ENCODE measurements at places on chromosomes 11 and 22.

GRCh38 chr11:64122411-64123410 lies 43.2 kb downstream of the MACROD1 start:
- no peak for DNase-seq

- DNase-seq: no peak
Measured at GRCh38 chr22:30054067-30054763, 26.0 kb upstream of the HORMAD2 start.

GRCh38 chr11:118200901-118201680 lies 23.7 kb downstream of the JAML start:
- no peak for DNase-seq

DNA sequence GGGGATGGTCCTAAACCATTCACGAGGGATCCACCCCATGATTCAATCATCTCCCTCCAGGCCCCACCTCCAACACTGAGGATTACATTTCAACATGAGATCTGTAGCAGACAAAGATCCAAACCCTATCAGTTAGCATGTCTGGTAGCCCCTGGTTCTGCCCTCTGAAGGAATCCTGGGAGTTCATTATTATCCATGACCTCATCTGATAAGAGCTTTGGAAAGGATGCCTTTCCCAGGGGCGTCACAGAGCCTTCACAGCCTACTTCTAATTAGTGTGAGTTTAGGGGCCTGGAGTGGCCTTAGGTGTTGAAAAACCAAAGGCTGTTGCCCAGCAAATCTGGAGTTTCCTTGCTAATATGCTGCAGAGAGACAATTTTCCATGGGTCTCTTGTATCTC lies 8.6 kb upstream of the EIF3M start:
- DNase-seq: no peak

GRCh38 chr11:131299598-131300438 lies 70.6 kb upstream of the NTM start:
- no peak for DNase-seq

DNA sequence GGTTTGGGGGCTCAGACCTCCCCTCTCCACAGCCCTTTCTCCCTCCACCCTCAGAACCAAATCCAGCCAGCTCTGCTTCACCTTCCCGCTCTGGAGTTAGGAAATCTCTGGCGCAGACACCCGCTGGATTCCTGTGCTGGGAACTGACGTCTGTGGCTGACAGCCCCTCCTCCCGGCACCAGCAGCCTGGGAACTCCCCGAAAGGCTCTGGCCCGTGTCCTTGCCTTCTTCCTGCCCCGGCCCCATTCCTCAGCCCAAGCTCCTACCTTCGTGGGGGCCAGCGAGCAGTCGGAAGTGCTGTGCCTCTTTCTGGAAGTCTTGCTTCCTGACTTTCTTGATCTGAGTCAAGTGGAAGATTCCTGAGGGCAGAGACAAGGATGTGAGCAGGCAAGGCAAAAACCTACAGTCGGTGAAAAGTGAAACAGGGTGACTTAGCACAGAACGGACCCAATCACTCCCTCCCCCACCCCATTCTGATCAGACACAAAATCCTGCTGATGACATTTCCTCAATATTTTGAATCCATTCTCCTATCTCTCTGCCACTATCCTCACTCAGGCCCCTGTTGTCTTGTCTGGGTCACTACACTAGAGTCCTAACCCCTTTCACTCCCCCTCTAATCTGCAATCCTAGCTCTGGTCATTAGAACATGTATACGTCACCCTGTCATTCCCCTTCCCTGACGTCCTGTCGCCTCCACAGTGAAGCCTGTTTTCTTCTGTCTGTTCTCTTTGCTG lies 34.1 kb downstream of the CHRDL2 start:
- no peak for DNase-seq

DNA sequence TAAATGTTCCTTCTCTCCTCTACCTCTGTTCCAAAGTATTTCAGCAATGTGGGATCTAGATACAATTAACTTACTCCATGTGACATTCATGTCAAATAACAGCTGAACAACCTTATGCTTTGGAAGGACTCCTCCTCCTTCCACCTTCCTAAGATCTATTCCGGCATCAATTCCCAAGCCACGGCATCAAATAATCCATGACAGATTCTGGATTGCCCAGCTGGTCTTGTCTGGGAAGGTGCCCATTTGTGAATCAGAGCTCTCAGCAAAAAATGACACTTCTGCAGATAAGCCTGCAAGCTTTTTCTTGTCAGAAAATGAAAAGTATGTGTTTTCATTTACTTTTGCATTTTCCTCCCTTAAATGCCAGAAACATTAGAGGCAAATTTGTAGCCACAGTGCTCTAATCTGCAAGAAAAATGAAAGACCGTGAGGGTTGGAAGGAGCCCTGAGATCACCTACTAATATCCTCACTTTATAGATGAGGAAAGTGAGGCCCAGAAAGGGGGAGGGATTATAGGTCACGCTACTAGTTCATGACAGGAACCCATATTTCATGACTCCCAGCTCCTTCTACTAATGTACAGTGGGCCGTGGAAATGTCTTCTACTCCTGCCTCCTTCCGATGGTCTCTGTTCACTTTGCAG lies 124.0 kb downstream of the ME3 start:
- DNase-seq: no peak

DNA sequence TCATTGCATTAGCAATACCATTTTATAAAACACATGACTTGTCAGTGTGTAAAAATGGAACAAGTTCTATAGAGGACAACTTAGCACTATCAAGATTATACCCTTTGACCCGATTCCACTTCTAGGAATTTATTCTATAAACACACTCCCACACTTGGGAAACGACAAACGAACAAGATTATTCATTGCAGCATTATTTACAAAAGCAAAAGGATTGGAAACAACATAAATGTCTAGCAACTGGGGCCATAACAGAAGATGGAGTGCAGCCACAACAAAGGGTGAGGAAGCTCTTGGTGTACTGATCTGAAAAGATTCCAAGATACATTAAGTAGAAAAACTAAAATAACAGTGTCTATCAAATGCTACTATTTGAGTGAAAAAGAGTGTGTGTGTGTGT lies 2.3 kb upstream of the IRAG1 start:
- DNase-seq: no peak

GRCh38 chr22:24525416-24526037 lies 29.4 kb downstream of the GUCD1 start:
- peak; percentile 50 for DNase-seq

- DNase-seq: peak; percentile 67
Measured at GRCh38 chr11:1553808-1554594, 18.1 kb downstream of the DUSP8 start.

GRCh38 chr11:118892514-118892913 lies 8.8 kb downstream of the CXCR5 start:
- peak; percentile 92 for DNase-seq

GRCh38 chr22:28223826-28224225 lies 304.8 kb upstream of the PITPNB start:
- DNase-seq: no peak

GRCh38 chr11:18461909-18462308 lies 6.3 kb downstream of the LDHAL6A start:
- no peak for DNase-seq
